ENCODE measurements at places on chromosomes 2 and 18. TPM values are rescaled to one million over a fixed set of nuclear protein-coding genes. Genes with fewer than 3 reads are reported as not detected.
A peak's percentile ranks its signal among the peaks of the same experiment; 100 is the strongest.

DNA sequence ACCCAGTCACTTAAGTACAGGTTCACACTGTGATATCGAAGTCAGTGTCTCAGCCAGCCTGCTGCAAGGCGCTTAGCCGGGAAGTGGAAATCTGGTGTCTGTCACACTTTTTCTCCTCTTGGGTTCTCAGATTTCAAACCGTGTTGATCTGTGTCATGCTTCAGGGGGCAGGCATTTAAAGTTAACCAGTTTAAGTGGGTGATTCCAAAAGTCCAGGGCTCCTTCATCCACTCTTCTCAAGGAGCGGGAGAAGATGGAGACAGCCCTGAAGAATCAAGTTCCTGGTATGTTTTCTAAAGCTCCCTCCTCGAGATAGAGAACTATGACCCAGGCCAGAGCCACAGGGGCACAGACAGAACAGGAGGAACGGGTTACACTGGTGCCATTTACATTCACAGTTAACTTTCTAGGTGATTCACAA lies 331.7 kb downstream of the GBX2 start:
- no peak for DNase-seq

GRCh38 chr2:202034249-202035088 lies 814 bp downstream of the FZD7 start:
- peak; percentile 36 for DNase-seq

DNA sequence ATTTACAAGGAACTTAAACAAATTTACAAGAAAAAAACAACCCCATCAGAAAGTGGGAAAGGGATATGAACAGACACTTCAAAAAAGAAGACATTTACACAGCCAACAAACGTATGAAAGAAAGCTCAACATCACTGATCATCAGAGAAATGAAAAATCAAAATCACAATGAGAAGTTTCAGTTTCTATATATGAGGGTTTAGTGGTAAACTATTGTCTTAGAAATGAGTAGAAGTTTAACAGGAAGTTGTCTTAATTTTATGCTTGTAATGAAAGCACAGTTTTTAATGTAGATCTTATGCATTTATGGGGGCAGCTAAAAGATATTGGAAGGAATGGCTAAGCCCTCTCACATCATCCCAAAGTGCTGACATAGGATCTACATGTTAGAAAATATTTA lies 325.4 kb downstream of the ERBB4 start:
- DNase-seq, result no peak

DNA sequence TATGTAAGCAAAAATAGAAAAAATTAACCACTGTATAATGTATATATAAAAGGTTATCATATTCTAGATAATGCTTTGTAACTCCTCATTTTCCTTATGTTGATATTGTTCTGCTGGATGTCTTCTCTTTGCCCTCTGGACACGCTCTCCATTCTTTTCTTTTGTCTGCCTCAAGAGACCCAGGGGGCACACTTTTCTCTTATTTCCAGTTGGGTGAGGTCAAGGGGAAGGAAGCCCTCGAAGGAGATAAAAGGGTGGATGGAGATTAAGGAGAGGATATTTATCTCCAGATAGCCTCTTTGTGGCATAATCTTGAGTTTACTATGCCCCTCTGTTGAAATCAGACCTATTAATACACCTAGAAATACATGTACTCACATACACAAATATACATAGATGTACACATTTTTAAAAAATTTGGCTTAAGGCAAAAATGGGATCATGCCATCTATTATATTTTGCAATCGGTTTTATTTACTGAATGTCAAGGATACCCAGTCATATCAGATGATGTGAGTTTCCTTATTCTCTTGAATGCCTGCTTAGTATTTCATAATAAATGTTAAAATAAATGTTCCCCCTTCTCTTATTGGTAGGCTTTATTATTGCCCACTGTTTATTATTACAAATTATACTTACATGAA lies 65.3 kb downstream of the LCLAT1 start:
- no peak for DNase-seq

GRCh38 chr18:60339018-60339417 lies 33.6 kb downstream of the MC4R start:
- no peak for DNase-seq

DNA sequence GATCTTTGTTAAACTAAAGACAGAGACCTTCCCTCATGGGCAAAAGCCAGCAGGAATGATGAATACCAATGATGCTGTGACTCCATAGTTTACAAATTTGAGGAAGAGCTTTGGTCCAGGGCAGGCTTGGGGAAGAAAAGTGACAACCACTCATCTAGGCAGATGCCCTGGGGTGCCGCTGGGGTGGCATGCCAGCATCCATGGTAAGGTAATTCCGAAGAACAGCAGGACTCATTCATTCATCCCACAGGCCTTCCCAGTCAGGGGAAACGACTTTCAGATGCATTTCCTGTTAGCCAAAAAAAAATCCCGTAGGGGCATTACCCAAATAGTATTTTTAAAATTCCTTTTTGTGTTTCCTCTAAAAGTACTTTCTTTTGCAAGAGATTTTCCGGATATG lies 180.7 kb upstream of the SERPINE2 start:
- DNase-seq, result no peak

DNA sequence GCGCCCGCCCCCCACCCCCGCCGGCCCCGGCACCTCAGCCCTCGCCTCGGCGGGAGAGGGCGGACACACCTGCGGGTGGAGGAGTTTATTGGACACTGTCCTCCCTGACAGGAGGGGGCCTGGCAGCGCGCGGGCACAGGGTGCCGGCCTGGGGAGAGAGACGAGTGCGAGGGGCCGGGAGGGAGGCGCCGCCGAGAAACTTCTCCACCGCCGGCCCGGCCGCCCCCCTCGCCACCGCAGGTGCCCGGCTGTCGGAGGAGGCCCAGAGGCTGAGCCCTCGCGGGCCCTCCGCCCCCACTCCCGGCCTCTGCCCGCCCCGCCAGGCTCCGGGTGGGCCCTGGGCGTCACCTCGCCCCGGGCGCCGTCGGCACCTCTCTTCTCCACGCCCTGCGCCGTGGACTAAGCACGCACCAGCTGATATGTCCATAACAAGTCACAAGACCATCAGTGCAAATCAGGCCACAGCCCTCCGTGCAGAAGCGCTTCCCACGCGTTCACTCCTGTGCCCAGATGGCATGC lies 311.3 kb downstream of the CELF4 start:
- DNase-seq, result no peak

DNA sequence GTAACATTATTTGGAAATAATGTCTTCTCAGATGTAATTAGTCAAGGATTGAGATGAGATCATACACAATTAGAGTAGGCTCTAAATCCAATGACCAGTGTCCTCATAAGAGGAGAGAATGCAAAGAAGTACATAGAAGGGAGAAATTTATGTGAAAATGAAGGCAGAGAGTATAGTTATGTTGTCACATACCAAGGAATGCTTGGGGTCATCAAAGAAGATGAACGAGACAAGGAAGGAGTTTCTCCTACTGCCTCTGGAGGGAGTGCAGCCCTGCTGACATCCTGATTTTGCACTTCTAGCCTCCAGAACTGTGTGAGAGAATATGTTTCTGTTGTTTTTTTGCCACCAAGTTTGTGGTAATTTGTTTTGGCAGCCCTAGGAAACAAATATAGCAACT lies 100.1 kb downstream of the GALNT13 start:
- DNase-seq, result no peak

GRCh38 chr2:70557171-70557838 lies 3.7 kb upstream of the TGFA start:
- no peak for DNase-seq

- no peak for DNase-seq
Observed at GRCh38 chr2:219026946-219027345, 14.4 kb downstream of the CFAP65 start.

DNA sequence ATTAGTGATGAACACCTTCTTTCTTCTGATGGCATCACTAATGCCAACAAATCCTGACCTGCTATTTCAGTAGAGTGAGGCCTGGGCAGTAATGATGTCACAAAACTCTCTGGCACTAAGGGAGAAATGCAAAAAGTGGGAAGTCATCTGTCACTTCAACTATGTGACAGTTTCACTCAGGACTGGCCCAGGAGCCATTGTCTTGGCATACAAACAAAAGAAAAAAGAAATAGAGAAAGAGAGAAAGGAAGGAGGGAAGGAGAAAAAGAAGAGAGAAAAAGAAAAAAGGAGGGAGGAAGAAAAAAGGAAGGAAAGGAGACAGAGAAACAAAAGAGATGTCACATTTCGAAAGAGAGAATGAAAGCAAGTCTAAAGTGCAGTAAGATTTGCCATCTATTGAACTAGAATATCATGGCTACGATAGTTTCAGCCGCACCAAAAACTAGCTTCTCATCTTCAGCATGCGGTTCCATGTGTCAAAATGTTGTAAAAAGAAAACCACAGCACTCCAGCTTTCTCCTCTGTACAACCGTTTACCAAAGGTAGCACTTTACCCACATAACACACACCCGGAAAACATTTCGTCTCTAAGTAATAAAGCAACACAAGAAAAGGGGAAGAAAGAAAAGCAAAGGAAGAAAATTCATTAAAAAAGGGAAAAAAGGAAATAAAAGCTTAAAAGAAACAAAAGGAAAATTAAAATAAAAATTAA lies 50.1 kb downstream of the CD226 start:
- no peak for DNase-seq

- no peak for DNase-seq
Observed at GRCh38 chr2:43852196-43852730, 13.5 kb downstream of the ABCG8 start.

DNA sequence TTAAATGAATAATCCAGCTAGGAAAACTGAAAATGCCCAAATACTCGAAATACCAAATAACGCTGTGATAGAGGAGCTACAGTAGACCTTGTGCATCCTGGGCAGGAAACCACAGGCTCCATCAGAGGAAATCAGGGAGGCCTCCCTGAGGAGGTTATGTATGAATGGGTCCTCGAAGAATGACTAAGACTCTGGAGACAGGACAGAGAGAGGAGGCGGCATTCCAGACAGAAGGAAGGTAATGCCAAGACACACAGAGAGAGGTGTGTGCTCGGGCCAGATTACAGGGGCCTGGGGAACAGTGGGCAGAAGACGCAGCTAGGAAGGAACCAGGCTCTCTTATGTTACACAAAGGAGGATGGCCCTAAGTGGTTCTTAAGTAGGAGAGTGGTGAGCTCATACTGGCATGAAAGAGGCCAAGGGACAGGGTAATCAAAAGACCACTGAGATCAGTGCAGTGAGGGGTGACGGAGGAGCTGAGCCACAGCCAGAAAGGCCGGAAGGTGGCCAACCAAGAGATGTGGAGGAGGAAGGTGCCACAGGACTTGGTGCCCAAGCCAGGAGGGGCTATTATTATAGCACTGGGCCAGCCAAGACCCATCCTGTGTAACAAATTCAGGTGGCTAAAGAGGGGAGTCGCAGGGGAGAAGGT lies 9.9 kb downstream of the ST3GAL5 start:
- no peak for DNase-seq

DNA sequence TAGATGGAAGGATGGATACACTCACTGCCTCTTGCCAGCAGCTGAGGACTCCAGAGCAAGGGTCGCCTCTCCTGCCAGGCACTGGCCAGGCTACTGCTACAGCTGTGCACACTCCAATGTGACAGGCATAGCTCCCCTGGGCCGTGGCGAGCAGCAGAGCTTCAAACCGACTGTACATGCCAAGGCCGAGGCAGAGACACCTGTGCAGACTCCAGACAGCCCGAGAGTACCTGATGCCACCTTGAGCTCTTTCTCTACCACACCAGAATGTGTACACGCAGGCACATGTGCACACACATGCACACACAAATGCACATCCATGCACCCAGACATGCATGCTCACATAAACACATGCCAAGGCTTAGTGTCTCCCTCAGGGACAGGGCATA lies 508.3 kb upstream of the MYT1L start:
- DNase-seq, result no peak

DNA sequence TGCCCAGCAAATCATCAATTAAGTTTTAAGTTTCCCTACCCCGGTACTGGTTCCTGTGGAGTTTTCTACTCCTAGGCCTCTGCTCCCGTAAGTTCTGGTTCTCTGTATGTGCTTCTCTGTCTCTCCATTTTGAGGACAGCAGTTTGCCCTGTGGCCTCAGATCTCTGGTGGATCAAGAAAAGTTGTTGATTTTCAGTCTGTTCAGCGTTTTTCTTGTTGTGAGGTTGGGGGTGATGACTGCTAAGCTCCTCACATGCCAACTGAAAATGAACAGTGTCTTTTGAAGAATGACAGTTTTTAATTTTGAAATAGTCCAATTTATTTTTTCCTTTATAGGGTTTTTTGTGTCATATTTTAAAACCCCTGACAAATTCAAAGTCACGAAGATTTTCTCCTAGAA lies 31.7 kb downstream of the PROC start:
- DNase-seq, result no peak

GRCh38 chr18:35179906-35180305 lies 60.9 kb upstream of the ZNF397 start:
- no peak for DNase-seq

- no peak for DNase-seq
Observed at GRCh38 chr18:77970814-77971213, 721.2 kb downstream of the GALR1 start.

GRCh38 chr2:85922199-85922598 lies 33.4 kb upstream of the ST3GAL5 start:
- no peak for DNase-seq

DNA sequence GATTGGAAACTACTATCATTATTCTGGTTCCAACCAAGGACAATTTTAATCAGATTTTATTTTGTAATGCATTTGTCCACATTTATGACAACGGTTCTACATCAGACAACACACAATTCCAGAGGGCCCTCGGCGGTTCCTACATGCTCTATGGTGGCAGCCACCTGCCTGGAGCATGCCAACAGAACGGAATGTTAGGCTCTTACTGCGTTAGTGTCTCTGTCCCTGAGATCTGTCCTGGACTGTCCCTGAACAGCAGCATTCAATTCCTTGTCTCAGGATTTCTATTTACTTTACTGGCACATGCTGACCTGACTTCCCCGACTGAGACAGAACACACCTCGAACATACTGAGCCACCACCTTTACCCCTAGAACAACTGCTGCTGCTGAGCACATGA lies 117.7 kb downstream of the CCBE1 start:
- no peak for DNase-seq

DNA sequence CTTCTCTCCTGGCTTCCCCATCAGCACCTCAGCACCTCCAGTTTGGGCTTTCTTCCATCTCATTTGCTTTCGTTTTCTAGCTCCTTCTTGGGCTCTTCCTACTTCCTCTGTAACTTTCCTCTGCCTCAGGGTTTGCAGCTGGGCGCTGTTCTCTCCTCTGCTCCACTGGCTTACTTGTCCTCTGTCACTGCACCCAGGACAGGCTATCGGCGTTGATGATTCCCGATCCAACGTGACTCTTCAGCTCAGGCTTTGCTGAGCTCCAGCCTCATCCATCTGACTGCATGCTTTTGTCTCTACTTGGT lies 362.4 kb downstream of the CYRIA start:
- DNase-seq, result no peak

- DNase-seq, result no peak
Observed at GRCh38 chr2:80591233-80591632, 286.7 kb upstream of the LRRTM1 start.

Gene NAT8
- not detected for total RNA-seq

Gene PROKR1
- 0.05 TPM for total RNA-seq

Gene NFE2L2
- total RNA-seq, result 89.3 TPM

Gene RAPGEF4
- 0.17 TPM for total RNA-seq

Gene CCDC102B
- total RNA-seq, result 1.8 TPM

Gene CDK15
- total RNA-seq, result not detected

Gene GPR75
- total RNA-seq, result 5.7 TPM

Gene CNRIP1
- not detected for total RNA-seq

Gene RBM44
- 0.69 TPM for total RNA-seq

Data from activated B cell treated with CpG ODN at 0.5 μM for 24 hours (primary cell).